Neural crest cell (in vitro differentiated cells): ENCODE measurements at places on chromosomes 2 and 18. TPM values are rescaled to one million over a fixed set of nuclear protein-coding genes. Genes with fewer than 3 reads are reported as not detected.

The ACMSD gene
- total RNA-seq: not detected in 2 replicates

The NPHP1 gene
- 7.3 and 8.5 TPM in 2 replicates for total RNA-seq

The DES gene
- 0.28 TPM in 1 of 2 replicates, not detected in the other for total RNA-seq

DNA sequence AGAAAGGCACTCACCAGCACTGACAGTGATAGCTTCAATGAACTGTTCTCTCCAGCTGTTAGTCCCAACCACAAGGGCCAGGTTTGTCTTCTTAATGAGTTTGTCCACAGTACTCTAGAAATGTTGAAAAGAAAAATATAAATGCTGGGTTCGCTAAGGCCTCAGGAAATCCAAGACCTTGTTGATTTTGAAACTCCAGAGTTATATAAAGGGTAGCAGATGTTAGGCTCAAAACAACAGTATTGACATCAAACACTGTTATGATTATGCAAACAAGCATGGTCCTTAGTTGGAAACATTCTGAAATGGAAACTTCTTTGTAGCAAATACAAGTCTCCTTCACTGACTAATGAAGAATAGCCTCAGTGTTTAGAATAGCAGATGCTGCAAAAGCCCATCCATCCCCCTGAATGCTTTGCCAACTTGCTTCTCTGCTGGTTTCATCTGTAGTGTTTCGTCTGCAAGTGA lies 291.1 kb downstream of the SLC8A1 start:
- DNase-seq: no peak

GRCh38 chr2:148754864-148755263 lies 110.3 kb downstream of the EPC2 start:
- DNase-seq: no peak

- DNase-seq: no peak
Observed at GRCh38 chr18:41872206-41872605, 82.8 kb upstream of the PIK3C3 start.

DNA sequence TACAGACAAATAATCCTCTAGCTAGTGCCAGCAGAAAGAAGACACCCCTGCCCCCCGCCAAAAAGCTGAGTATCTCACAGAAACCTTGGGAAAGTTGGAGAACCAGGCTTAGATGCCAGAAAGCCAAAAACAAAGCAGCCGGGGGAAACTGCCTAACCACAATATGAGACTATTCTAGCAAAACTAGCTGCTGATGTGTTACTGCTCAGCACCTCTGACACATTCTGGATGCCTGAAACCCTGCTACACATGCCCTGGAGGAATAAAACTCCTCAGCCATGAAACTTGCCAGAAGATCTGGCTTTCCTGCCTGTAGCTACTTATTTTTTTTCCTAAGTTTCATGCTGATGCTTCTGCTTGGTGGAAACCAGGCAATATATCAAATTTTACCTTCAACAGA lies 122.7 kb upstream of the GCFC2 start:
- no peak for DNase-seq

DNA sequence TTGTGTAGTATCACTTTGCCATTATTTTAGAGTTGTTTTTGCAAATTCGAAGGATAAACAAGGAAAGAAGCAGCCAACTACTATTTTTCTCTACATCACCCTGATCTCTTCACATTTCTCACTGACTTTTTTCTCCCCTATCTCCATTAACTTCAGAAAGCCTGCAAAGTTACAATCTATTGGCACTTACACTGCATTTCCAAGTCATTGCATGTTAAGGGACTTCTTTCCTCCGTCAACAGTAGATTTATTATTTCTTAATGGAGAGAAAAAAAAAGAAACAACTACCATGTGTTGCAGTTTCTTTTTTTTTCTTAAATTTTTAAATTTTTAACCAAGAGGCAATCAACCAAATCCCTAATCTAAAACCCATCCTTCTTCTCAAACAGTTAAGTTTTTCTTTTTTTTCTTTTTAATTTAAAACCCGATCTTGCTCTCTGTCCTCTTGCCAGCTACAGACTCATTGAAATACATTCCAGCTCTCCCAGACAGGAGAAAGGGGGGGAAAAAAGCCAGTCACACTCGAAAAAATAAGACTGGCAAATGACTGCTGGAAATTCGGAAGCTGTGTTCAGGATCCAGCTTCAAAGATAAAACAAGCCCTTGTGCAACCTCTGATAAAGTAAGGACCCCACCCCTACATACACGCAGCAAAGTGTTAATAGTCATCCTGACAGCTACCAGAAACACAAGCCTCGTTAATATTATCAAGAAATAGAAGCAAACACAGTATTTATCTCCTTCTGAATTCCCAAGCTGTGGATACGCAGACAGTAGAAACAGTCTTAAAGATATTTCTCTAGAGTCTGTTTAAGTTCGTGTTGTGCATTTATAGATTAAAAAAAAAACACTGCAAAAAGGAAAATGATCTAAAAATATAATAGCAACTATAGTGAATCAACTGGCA lies 1.3 kb downstream of the LRRTM4 start:
- no peak for DNase-seq

The SULT1C2 gene
- 0.19 TPM in 1 of 2 replicates, not detected in the other for total RNA-seq

The TFCP2L1 gene
- not detected in 2 replicates for total RNA-seq

GRCh38 chr2:237315170-237315828 lies 98.7 kb downstream of the COL6A3 start:
- peak; percentile 23 for DNase-seq

The IL18RAP gene
- total RNA-seq: not detected in 2 replicates

GRCh38 chr2:180759631-180760030 lies 220.8 kb upstream of the UBE2E3 start:
- no peak for DNase-seq

DNA sequence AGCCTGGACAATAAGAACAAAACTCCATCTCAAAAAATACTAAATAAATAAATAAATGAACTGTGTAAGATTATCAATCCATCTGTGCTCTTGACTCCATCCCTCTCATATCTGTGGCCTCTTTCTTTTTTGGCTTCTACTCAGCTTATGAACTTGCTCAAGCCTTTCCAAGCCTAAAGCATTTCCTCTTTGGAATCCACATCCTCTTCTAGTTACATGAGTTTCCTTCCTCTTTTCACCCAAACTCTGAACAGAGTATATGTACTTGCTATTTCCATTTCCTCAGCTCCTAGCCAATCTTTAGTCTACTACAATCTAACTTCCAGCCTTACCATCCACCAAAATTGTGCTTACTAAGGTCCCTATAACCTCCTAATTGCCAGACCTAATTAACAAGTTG lies 2.5 kb upstream of the DNAJC10 start:
- DNase-seq: no peak

The CNGA3 gene
- 0.72 and 0.84 TPM in 2 replicates for total RNA-seq

The CDCA7 gene
- total RNA-seq: 82.5 and 88.8 TPM in 2 replicates

DNA sequence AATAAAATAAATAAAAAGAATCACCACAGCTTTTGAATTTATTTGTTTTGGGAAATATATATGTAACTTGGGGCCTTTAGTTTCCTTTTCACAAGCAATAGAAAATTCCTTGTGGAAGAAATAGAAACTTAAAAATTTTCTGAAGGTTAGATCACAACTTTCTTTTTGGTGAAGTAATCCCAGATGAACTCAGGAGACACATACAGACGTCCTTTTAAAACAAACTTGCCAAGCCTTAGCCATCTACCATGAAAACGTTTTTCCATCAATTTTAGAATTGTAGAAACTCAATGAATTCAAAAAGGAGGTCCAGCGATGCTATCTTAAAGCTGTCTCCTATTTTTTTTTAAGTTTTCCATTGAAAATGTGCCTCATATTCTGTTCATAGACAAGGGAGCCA lies 225.6 kb downstream of the ASXL3 start:
- DNase-seq: no peak

The TEKT4 gene
- not detected in 2 replicates for total RNA-seq

DNA sequence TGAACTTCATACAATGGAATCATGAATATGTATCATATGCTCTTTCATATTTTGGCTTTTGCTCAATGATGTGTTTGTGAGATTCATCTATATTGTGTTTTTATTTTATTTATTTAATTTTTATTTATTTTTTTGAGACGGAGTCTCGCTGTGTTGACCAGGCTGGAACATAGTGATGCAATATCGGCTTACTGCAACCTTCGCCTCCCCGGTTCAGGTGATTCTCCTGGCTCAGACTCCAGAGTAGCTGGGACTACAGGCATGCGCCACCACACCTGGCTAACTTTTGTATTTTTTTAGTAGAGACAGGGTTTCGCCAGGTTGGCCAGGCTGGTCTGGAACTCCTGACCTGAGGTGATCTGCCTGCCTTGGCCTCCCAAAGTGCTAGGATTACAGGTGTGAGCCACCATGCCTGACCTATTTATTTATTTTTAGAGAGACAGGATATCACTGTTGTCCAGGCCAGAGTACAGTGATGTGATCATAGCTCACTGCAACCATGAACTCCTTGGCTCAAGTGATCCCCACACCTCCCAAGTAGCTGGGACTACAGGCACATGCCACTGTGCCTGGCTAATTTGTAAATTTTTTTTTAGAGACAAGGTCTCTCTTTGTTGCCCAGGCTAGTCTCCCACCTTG lies 74.5 kb downstream of the TET3 start:
- no peak for DNase-seq

DNA sequence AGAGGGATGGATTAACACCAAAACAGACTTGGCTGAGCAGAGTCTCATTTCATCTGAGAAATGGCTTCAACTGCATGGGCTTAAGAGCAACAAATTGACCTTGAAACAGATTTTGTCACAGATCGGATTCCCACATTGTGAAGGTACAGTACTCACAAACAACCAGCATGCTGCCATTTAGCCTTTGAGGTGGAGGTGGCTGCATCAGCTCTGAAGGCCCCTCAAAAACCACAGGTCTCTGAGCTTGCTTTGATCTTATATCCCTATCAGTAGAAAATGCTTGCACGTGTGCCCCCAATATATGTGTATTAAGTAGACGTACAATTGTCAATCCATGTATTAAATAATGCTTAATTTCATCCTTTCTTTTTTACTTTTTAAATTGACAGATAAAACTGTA lies 6.2 kb downstream of the VWA3B start:
- no peak for DNase-seq

The SLC14A1 gene
- not detected in 2 replicates for total RNA-seq

The RND3 gene
- total RNA-seq: 49.7 and 54.3 TPM in 2 replicates

The THSD7B gene
- total RNA-seq: 0.16 and 0.19 TPM in 2 replicates

- DNase-seq: no peak
Observed at GRCh38 chr18:54222922-54223567, 1.4 kb downstream of the MBD2 start.

The UBXN4 gene
- 79.0 and 90.6 TPM in 2 replicates for total RNA-seq

The ST6GAL2 gene
- total RNA-seq: 8.1 and 9.7 TPM in 2 replicates
